ENCODE measurements at places on chromosomes 3 and 15. TPM values are rescaled to one million over a fixed set of nuclear protein-coding genes. Genes with fewer than 3 reads are reported as not detected.

- no peak for DNase-seq
Measured at GRCh38 chr15:76382987-76383728, 46.6 kb downstream of the ISL2 start.

- no peak for DNase-seq
Measured at GRCh38 chr3:30512576-30512975, 93.8 kb upstream of the TGFBR2 start.

DNA sequence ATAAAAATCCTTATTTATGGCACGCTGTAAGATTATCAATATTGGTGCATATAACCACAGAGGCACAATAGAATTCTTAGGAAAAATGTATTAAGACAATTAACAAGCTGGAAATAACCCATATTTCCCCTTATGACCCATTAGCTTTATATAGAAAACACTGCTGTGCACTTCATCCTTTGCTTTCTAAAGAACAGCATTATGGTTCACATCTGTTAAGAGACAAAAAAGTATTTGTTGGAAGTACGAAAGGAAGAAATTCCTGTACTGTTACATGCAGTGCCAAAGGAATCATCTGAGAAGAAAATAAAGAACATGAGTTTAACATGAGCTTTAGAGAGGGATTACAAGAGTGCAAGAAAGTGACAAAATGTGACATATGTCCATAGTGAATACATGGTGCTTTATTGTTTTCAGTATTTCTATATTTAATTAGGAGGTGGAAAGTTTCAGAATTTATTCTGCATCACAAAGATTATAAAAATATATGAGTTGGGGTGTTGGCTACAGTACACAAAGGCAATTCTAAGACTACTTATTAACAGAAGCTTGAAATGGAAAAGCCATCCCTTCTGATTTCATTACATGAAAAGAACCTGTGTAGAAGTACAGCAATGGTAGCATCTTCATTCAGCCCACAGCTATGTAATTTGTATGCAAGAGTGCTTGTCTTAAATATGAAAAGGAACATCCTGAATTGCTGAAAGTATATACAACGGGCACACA lies 6.8 kb downstream of the UBE3A start:
- no peak for DNase-seq

GRCh38 chr3:115792206-115792955 lies 169.1 kb downstream of the GAP43 start:
- no peak for DNase-seq

DNA sequence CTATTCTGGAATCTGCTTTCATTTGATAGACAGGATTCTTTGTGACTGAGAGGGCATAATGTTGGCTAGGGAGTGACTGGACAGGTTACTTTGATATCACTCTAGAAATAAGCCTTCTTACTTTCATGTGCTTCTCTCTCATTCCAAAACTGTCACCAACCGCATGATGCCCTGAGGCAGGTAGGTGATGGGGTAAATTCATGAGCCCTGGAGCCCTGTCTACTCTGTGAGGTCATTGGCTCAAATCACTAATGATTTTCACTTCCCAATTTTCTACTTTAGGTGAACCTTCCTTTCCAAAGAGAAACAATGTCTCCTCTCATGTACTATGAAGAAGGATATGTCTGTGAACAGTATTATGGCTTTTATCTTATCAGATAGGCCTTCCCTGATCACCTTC lies 596.7 kb downstream of the TUSC7 start:
- DNase-seq, result no peak

GRCh38 chr3:14452740-14453710 lies 50.6 kb downstream of the SLC6A6 start:
- peak; percentile 35 for DNase-seq

DNA sequence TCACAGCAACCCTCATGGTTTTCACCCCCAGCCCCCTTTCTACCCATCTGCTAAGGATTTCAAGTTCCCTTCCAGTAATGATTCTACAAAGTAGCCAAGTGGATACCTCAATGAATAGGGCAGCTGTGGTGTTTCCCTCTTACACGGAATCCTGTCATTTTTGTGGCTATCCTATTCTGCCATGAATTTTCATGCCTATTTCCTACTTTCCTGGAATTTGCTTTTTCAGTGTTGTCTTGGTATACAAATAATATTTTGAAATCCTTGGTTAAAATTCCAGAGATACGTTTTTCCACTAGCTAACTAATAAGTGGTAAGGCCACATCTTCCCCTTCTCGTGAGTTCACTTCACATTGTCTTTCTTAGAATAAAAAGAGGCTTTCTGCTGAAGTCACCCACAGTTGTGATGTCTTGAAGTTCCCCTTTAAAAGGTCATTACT lies 7.5 kb downstream of the ADPRH start:
- DNase-seq, result no peak

GRCh38 chr3:136142592-136142991 lies 53.5 kb downstream of the MSL2 start:
- no peak for DNase-seq

DNA sequence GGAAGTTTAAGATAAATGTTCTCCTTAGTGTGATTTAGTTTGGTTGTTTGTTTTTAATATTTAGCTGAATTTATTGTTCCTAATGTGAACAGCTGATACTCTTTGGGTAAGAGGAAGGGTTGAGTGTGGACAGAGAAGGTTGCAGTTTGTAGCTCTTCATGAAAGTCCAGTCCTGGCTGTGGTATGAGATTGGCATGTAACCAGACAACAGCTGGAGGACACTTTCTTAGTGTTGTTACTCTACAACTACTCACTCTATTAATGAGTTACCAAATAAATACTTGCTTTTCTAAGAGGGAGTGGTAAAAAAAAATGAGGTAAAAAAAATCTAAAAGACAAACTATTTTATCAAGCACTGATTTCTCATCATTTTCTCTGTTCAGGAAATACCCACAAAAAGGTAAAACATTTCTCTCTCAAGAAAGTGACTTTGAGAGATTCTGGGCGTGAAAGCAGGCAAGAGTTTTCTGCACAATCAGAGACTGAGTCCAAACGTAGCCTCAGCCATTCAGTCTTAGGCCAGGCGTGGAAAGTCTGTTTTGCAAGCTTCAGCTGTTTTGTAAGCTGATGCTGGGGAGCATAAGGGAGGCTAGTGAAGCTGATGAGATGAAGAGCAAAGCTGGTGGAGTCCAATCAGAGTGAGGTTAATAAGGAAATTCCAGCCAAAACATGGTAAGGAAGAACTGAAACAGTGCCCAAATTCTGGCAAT lies 138.5 kb upstream of the ARPP21 start:
- no peak for DNase-seq

DNA sequence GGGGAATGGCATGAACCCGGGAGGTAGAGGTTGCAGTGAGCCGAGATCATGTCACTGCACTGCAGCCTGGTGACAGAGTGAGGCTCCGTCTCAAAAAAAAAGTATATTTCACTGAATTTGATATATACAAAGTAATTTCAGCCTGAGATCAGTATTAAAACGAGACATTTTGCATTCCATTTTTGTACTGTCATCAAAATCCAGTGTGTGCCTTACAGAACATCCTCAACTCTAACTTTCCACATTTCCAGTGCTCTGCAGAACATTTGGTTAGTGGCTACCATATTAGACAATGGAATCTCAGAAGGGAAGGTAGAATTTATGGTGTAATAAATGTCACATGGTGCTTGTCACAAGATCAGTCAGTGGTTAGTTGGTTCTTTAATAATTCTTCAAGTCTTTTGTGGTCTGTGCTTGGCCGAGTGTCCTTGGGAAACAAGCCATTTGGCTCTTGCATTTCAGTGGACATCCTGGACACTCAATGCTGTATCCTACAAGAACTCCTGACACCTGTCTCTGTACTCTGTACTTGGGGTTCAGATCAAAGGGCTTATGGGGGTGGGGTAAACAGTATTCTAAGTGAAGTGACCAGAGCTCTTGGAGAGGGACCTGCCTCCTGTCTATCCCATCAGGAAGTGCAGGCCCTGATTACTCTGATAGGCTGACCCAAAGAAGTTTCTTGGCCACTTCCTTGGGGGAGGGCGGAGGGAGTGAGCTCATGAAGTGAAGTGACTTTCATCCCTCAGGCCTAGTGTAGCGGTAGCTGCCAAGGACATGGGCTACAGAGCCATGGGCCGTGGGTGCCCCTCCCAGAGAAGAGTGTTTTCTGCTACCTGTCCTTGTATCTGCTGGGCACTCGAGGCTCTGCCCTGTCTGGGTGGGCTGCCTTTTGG lies 3.7 kb downstream of the ACVR2B start:
- DNase-seq, result no peak

DNA sequence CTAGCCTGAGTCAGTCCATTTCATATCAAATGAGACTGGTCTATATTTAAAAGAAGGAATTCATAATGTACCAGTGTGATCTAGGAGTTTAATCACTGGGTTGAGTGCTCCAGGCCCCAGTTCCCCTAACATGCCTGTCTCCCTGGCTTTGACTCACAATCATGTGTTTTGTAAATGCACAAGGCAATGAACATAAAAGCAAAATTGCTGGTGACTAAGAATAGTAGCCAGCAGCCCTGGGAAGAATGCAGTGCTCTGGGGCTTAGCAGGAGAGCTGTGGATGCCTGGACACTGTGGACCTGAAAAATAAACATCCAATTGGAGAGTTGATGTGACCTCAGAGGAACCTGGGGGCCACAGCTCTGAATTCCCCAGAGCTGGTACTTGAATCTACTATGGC lies 50.3 kb downstream of the SYNPR start:
- no peak for DNase-seq

GRCh38 chr15:82832601-82833361 lies 23.4 kb downstream of the WHAMM start:
- peak; percentile 34 for DNase-seq

GRCh38 chr3:58325525-58325992 lies 7.1 kb upstream of the PXK start:
- no peak for DNase-seq

DNA sequence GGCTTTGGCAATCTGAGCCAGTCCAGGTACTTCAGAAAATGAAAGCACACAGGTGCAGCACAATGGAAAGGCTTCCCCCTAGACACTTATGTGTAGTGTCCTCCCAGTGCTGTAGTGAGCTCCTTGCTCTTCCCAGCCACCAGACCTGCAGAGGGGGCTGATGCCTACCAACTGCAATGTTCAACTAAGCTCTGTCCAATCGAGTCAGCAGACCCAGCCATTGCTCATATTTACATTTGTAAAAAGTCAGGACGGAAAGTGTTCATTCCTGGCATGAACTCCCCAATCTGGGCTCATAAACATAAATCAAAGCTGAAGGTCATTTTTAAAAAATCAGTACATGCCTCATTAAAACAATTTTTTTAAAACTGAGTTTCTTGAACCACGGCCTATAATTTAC lies 73.0 kb downstream of the FOXP1 start:
- no peak for DNase-seq

- no peak for DNase-seq
Measured at GRCh38 chr3:183807881-183808280, 17.5 kb downstream of the MAP6D1 start.

DNA sequence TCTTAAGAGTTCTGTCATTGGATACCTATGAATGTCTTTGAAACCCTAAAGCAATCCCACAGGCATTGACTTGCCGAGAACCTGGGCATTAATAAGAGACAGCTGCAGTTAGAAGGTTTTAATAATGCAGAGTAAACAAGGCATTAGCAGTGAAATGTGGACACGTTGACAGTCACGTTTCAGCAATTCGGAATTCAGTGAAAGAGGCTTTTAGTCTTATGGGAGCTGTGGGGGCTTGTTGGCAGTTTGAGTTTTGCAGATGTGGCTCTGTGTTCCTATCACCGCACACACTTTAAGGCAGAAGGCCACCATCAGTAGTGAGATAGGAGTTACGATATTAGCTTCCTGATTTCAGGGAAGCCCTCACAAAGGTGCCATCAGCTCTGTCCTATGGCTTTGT lies 145.2 kb upstream of the NUDT16 start:
- no peak for DNase-seq

DNA sequence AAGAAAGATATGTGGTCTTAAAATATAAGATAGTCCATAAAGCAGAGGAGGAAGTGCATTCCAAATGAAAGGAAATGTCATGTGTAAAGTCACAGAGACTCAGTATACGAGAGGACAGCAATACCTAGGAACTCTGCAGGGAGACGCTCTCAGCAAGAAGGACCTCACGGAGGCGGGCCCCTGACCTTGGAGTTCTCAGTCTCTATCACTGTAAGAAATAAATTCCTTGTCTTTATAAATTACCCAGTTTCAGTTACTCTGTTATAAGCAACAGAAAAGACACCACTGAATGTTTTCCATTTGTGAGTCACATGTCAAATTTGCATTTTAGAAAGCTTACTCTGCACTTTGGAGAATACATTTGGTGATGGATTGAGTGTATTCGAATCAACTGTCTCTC lies 140.6 kb downstream of the GBE1 start:
- no peak for DNase-seq

- DNase-seq, result no peak
Measured at GRCh38 chr15:25894371-25894902, 31.3 kb upstream of the ATP10A start.

DNA sequence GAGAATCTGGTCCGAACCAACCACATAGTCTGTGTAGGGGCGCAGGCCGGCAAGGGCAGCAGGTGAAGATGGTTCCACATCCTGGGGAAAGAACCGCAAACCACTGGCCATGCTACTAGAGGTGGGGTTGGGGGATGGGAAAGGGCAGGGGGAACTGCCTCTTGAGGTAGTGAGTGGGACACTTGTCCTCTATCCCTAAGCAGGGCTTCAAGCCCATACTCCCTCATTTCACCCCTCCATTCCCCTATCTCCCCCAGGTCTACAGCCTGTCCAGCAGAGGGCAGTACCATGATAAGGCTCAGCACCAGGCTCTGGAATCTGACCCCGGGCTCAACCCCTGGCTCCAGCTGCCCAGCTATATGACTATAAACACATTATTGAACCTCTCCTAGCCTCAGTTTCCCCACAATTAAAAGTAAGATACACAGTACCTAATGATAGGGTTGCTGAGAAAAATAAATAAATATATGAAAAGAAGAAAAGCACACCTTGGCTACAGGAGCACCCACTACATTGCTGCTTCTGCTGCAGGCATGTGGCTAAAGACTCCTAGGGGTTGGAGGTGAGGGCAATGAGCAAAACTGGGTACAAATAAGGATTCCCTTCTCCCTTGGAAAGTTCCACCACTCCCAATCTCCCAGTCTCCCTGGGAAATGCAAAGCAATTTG lies 6.3 kb downstream of the GORASP1 start:
- no peak for DNase-seq

GRCh38 chr3:85864896-85865295 lies 906.1 kb downstream of the CADM2 start:
- DNase-seq, result no peak

- no peak for DNase-seq
Measured at GRCh38 chr15:78810362-78811123, 721 bp downstream of the ADAMTS7 start.

DNA sequence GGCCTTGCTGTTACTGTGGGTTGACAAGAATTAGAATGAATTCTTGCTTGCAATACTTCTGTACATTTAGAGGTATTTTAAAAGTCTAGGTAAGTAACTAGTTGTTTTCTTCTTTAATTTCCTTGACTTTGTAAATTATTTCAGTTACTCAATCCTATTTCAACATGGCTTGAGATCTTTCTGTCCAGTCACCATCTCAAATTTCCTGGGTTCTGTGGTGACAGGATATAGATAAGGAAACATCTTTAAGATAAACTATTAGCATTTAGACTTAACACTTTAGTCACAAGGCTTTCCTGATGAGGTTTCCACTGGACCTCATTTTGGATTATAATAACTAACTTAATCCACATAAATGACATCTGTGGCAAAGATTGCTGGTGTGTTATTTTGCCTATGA lies 195.9 kb upstream of the DPH6 start:
- no peak for DNase-seq

- no peak for DNase-seq
Measured at GRCh38 chr3:100988080-100988479, 5.1 kb downstream of the ABI3BP start.

The TMC3 gene
- 0.26 TPM for total RNA-seq

The RNF7 gene
- total RNA-seq, result 43.7 TPM

The PTH1R gene
- 20.4 TPM for total RNA-seq

The ZNF662 gene
- total RNA-seq, result 11.3 TPM

The C3orf85 gene
- total RNA-seq, result not detected

The GREM1 gene
- 38.1 TPM for total RNA-seq
